NCI-H1105 treated with DMSO at 0.1 percent for 48 hours (cell line): ENCODE measurements at places on chromosomes 5 and 9.

GRCh38 chr5:160289721-160290120 is 22.6 kb downstream of the CCNJL start:
- peak; percentile 75 for DNase-seq

DNA sequence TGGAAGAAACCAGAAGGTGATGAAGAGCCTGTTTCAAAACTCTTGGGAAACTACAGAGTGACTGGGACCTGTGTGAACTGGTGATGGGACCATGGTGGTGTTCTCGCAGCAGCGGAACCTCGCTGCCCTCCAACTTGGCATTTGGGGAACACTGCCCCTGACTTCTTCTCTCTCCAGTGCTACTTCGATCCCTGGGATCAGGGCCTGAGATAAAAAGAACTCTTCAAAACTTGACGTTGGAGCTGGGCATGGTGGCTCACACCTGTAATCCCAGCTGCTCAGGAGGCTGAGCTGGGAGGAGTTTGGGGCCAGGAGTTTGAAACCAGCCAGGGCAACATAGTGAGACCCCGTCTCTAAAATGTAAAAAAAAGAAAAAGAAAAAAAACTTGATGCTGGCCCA is 18.1 kb downstream of the PITX1 start:
- no peak for DNase-seq

DNA sequence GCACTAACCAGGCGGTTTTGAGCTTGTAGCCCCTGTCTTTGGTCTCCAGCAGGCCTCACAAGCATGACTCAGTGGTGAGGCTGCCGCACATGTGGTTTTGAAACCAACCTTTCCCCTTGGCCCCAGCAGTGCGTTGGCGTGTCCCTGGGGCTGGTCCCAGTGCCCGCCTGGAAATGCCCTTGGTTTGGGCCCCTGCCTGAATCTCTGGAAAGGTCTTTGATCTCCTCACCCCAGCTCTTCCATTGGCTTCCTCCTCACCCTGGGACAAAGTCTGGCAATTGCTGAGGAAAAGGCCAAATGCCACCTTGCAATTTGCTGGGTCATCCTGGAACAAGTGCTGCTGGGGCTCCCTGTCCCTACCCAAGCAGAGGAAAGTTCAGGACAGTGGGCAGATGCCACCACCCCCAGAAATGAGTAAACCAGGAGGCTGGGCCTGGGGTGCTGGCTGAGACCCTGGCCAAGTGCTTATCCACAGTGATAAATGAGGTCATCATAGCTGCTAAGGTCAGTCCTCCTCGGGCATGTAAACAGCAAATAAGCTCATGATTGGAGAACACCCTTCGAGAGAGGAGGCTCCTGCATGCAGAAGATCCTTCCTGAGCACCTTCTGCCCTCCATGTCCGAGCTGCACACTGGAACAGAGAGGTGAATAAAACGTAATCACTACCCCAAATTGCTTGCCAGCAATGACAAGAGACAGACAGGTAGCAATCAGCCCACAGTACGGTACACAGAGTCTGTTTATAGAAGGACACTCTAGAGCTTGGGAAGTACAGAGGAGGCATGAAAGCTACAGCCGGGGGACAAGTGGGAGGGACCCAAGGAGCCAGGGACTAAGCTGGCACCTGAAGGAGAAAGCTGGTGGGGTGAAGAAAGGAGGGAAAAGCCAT is 98.9 kb upstream of the CPEB4 start:
- DNase-seq = no peak

GRCh38 chr5:74017786-74018211 is 391.8 kb downstream of the ARHGEF28 start:
- DNase-seq = peak; percentile 34

GRCh38 chr5:121968910-121969607 is 7.3 kb downstream of the SRFBP1 start:
- DNase-seq = no peak

DNA sequence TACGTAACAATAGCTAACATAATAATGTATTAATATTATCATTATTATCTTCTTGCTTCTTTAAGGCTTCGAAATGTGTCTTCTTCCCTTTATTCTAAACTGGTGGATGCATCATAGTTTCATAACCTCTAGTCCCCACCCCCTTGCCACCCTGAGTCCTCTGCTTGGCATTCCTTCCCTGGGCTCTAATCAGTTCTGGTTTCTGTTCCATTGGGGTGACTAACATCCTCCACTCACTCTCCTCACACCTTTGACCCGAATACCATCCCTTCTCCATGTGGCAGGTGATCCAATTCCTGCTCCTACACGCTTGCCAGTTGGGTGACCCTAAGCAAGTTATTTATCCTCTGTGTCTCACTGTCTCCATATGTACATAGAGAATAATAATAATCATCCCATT is 286.1 kb downstream of the TRPM3 start:
- no peak for DNase-seq

- DNase-seq = peak; percentile 29
These were observed 647.8 kb downstream of the TAF11L14 start for GRCh38 chr5:18281947-18282581.

DNA sequence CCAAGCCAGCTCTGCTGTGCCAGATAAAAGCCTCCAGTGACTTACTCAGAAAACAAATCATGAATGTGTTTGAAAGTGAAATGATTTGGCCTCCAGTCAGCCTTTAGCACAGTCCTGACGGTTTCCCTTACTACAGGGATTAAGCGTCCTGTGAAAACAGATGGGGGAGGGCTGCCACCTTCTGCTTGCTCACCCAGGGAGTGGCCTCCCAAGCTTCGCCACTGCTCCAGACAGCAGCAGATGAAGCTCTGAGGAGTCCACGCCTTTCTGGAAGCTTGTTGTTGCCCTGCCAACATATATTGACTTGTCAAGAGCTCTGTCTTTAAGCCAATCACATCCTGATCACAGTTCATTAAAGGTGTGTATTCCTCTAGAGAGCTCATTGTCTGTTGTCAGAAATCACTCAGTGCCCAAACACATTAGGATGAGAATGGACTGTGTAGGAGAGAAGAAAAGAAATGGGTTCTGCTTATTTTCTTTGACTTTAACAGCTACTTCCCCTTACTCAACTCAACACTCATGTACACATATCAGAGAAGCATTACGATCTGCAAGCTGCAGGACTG is 4.9 kb upstream of the FYB1 start:
- no peak for DNase-seq

GRCh38 chr5:167152561-167152960 is 1138.9 kb upstream of the WWC1 start:
- no peak for DNase-seq

DNA sequence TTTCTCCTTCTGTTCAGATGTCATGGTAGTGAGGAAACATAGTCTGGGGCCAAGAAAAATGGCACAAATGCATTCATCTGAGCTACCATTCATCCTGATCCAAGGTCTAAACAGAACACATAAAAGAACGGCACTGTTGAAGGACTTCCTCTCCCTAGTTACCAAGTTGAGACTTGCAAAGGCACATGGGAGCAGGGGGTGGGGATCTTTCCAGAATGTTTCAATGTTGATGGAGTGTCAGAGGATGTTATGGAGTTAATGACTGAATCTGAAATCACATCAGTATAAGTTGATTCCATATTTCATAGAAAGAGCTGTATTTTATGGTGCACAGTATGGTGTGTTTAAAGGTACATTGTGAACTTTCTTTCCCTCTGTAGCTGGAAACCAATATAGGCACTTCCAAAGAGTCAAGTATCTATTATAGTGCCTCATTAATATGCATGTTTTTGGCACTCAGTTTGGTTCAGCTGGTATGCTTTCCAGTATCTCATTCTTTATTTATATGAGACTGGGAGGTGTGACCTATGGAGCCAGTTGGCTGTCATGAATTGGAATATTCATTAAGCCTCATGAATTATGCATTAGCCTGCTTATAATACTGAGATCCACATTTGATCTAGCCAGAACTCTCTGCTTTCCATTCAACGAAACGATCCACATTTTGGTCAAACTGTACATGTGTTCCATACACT is 603.0 kb downstream of the NR2F1-AS1 start:
- no peak for DNase-seq

- no peak for DNase-seq
These were observed 334.9 kb downstream of the PARP8 start for GRCh38 chr5:51001227-51001923.

GRCh38 chr5:34657274-34657921 is 1.3 kb downstream of the RAI14 start:
- no peak for DNase-seq

- no peak for DNase-seq
These were observed 59.1 kb downstream of the JMY start for GRCh38 chr5:79295029-79295428.

GRCh38 chr9:75471549-75472114 is 383.3 kb downstream of the OSTF1 start:
- no peak for DNase-seq

DNA sequence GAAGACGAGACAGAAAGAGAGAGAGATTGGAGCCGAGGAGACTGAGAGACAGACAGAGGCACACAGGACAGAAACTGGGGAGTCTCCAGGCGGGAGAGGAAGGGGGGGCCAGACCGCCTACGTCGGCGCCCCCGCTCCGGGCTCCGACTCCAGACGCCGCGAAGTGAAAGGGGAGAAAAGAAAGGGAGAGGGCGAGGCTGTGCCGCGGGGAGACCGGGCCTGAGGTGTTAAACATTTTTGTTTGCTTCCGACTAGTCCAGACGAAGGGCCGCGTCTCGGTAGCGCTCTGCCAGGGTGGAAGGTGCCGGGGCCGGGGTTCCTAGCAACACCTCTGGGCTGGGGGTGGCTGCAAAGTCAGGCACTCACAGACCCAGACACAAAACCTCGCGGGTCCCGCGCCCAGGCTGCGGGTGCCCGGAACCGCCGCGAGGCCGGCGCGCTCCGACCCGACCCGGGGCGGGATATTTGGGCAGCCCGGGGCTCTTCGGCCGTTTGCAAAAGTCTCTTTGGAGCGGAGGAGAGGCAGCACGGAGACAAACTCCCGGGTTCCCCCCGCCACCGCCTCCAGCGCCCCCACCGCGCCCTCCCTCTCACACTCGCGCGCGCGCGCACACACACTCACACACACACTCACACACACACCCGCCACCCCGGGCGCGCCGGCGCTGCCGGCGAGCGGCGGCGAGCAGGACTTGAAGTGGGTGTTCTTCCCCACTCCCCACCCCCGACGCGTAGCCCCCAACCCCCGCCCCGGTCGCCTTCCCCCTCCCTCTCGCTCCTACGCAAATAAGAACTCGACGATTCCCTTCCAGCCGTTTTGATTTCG is 626 bp upstream of the FST start:
- peak; percentile 37 for DNase-seq

- no peak for DNase-seq
These were observed 13.0 kb upstream of the MSANTD3 start for GRCh38 chr9:100413839-100414420.

DNA sequence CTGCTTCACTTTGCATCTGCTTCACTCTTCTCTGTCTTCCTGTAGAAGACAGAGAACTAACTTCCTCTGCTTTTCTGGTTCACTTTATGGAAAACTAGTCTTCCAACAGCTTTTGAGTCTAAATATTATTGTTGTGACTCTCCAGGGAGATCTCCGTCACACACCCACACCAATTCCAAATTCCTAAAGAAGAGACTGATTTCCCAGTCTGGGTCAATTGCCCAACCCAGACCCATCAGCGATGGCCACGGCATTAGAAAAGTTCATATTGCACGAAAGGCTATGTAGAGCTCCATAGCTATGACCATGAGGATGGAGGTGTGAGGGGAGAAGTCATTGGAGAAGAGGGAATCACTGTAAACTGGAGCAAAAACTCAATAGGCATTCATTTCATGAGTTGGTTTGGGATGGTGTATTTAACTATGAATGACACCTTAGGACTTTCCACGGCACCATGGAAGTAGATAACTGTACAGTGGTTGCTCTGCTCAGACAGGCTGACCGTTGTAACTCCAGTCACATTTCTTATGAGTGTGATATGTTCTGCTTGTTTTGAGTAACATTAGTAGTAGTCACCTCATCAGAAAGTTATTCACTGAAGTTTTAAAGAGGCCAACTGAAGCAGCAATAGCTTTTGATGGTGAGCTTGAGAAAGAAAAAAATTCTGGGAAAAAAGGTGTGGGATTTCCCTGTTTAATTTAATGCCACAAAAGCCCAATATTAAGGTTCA is 78.1 kb upstream of the MAMDC2 start:
- no peak for DNase-seq

GRCh38 chr5:176409765-176410164 is 6.6 kb downstream of the CLTB start:
- DNase-seq = no peak

DNA sequence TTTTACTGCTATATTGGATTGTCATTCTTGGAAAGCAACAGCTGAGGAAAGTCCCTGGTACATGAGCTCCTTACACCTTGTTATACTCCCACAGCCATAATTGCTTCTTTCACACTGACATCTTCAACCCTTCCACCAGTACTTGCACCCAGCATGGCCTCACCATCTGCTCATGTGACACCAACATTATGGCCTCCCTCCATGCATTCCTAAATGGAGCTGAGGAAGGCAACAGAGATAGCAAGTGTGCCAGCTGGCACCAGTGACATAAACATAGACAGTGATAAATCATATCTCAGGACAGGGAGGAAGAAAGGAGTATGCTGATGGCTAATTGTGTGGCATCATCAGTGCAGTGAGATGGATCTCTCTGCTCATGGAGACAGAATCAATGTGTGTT is 119.5 kb downstream of the BAAT start:
- no peak for DNase-seq

DNA sequence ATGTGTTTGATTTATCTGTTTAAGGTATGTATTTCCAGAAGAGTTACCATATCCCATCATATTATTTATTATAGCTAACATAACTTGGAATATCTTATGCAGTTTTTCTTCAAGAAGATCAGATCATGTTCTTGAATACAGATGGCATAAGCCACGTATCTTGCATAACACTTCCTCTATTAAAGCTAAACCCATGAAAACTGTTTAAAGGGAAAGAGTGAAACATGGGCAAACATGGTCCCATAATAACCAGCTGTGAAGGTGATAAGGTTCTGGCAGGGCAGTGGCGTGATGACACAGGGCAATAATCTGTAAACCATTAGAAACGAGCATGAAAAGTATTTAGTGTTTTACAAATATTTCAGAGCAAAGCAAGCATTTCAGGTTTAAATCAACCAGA is 34.2 kb downstream of the EFNA5 start:
- no peak for DNase-seq

- DNase-seq = no peak
These were observed 163.5 kb upstream of the OTULINL start for GRCh38 chr5:14417792-14418765.

DNA sequence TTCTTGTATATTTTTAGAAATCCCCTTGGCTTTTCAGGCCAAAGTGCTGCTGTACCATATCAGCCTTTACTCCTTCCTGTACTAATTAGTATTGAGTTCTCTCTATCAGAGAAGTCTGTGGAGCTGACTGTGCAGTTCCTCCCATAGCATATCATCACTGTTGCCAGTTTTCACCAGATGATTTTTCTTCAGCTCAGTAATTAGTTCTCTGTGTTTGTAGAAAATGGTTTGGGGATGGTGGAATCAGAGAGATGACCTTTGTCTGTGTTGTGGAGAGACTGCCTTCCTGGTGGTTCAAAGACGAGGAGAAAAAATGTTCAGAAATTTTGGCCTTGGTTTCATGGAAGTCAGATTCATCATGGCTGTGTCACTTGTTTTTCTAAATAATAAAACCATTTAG is 227.5 kb upstream of the ACTBL2 start:
- DNase-seq = no peak
